ENCODE measurements at places on chromosomes 3 and 15.
A peak's percentile ranks its signal among the peaks of the same experiment; 100 is the strongest.

DNA sequence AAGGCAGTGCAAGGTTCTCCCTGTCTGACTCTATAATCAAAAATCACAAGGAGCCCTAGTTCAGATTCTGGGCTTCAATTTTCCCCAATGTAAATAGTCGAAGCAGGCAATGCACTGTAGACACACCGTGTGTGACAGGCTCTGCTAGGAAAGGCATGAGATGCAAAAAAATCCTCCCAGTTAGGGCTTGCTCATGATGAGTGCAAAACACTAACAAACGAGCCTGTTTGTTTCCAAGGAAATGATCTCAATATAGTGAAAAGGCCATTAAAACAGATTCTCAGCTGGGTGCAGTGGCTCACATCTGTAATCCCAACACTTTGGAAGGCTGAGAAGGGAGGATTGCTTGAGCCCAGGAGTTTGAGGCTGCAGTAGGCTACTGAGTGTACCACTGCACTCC, 55.7 kb downstream of the UMPS start:
- no peak for DNase-seq

- DNase-seq, result no peak
Measured at GRCh38 chr15:90297021-90297420, 31.5 kb downstream of the NGRN start.

- peak; percentile 23 for DNase-seq
Measured at GRCh38 chr15:63610209-63610841, 13.1 kb downstream of the FBXL22 start.

GRCh38 chr3:53230789-53231188, 25.0 kb downstream of the TKT start:
- no peak for DNase-seq

DNA sequence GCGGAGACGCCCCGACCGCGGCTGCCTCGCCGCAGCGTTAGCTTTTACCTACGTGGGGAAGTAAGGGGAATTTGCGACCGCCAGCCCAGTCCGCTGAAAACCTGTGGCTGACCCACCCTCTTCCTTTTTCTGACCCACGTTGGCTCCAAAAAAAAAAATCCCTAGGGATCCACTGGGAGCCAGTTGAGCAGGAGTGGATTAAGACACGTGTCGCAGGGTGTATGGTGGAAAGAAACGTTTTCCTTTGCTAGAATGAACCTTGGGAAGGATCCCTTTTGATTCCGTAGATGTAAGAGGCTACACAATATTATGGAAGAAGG, 575 bp upstream of the PCYT1A start:
- no peak for DNase-seq

GRCh38 chr3:50674349-50675178, at the start of gene DOCK3:
DOCK3 (plus strand) TSS chr3:50674927; CDS start chr3:50675264, 337 bp downstream.
- peak; percentile 27 for DNase-seq

DNA sequence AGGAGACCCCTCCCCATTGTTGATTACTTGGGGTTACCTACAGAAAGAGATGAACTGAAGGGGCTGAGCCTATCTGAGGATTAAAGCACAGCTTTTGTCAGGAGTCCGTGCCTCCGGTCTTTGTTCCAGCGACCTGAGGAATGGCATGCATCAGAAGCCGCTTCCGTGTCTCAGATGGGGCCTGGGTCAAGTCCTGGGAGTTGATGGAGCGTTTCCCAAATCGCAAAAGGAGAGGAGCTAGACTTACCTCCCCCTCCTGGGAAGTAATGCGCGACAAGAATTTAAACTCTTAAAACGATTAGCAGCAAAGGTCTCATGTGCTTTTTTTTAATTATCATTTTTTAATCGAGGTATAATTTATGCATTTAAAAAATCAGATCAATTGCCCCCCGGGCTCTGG, 983 bp upstream of the ALDH1A3 start:
- no peak for DNase-seq

DNA sequence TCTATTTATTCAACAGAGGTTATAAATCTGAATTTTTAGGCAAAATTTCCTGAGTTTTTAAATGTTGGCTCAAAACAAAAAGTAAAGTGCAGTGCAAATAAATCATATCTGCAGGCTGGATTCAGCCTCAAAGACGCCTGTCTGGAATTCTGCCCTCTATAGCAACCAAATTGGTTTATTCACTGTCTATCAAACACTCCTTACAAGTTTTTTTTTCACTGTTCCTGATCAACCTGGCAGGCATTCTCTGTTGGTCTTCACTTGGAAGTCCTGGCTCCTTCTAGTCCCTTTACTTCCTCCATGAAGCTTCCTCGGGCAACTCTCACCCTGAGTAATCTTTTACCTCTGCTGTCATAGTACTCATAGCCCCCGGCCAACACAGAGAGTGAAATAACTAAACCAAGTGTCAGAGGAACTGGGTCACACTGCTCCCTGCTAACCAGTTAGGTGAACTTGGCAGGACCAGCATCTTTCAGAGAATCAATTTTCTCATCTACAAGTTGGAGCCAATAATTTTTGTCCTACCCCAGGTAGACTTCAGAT, 36.8 kb upstream of the TIPARP start:
- DNase-seq, result no peak

DNA sequence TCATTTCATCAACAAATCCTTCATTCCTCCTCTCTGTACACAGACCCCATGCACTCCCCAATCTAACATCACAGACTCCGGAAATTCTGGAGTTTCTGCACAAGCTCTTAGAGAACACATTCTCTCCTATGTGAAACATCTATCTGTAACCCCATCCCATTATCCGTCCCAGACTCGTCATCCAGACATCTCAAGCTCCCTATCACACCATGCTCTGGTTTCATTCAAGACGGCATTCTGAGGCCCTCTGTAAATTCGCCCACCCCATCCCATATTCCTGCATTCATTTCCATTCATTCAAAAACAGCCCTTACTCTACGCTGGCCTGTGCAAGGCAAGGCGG, 575 bp downstream of the LEO1 start:
- no peak for DNase-seq

DNA sequence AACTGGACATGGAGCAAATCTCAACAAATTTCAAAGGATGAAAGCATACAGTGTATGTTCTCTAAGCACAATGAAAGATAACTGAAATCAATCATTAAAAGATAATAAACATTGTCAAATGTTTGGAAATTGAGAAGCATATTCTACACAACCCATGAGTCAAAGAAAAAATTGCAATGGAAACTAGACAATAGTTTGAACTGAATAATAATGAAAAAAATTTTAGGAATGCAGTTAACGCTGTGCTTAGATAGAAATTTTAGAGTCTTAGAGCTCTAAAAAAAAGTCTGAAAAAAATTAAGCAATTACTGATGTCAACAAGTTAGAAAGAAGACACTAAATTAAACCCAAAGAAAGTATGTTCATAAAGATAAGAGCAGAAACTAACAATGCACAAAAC, 15.5 kb downstream of the RABL3 start:
- no peak for DNase-seq

GRCh38 chr3:197487911-197488391, 67.8 kb downstream of the BDH1 start:
- no peak for DNase-seq

GRCh38 chr3:127741690-127742089, 68.9 kb downstream of the ABTB1 start:
- no peak for DNase-seq

DNA sequence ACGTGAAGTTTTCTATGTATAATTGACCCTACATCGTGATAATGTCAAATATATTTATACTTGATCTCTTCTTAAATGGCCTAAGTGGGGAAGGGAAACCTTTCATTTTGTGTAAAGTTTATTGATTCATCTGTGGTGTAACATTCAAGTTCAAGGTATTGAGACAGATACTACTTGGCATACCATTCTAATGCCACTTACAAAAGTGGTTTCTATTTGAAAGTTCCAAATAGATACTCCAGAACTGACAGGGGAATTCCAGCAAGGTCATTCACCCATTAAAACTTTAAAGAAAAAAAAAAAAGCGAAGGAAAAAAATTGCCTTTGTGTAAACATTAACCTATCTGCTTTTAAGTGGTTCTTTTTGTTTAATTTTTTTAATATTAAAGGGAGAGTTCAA, 45.3 kb upstream of the MAP3K13 start:
- DNase-seq, result no peak

GRCh38 chr3:154956815-154957214, 123.3 kb upstream of the MME start:
- no peak for DNase-seq

- peak; percentile 36 for DNase-seq
Measured at GRCh38 chr15:40307421-40308211, at the start of gene PLCB2. PLCB2 (minus strand) TSS chr15:40307935; CDS start chr15:40307672, 263 bp downstream.

- DNase-seq, result no peak
Measured at GRCh38 chr15:40149339-40149738, 11.5 kb upstream of the BUB1B start.

GRCh38 chr3:148460686-148461085, 237.0 kb upstream of the AGTR1 start:
- no peak for DNase-seq

DNA sequence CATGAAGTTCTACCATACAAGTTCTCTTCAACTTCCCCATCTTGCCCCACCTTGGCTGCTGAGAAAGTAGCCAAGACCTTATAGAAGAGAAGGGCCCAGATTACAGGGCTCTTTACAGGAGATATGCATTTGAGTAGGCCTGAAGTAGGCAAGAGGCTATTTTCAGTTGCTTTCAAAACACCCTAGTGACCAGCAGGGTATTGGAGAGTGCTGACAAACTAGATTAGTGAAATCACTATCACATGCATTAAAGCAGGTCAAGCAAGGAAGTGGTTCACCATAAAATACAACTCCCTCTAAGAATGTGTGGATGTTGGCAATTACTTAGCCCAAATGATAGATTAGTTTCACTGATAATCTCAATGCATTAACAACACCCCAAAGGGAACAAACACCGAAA, 2.7 kb upstream of the LZTFL1 start:
- no peak for DNase-seq

DNA sequence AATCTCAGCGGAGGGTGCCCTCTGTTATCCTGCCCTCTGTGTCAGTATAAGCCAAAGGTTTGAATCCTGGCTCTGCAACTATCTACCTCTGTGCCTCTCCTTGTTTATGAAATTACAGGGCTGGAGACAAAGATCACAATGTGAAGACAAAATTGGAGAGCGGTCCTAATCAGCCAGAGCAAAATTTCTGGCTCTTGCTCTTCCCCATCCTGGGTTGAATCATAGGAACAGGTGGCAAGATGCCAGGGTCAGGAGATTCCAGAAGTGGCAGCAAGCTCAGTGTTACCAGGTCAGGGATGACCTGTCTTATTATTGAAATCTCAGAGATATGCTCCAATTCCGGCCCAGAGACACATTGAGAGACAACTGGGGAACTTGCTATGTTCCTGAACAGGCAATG, 2.3 kb upstream of the CCR2 start:
- no peak for DNase-seq

DNA sequence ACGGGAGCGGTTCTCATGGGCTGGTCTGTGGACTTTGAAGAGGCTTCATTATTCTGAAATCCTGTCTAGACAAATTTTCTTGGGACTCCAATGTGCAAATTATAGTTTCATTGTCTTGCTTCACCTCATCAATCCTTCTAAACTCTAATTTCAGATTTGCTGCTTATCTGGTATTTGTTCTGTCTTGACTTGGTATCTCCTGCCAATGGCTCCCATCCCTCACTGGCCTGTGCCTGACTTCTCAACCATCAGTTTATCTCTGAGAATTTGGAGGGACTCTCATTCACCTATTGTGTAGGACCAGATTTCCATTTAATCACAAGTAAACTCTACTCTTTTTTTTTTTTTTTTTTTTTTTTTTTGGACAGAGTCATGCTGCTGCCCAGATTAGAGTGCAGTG, 960.2 kb upstream of the NR2F2 start:
- no peak for DNase-seq

DNA sequence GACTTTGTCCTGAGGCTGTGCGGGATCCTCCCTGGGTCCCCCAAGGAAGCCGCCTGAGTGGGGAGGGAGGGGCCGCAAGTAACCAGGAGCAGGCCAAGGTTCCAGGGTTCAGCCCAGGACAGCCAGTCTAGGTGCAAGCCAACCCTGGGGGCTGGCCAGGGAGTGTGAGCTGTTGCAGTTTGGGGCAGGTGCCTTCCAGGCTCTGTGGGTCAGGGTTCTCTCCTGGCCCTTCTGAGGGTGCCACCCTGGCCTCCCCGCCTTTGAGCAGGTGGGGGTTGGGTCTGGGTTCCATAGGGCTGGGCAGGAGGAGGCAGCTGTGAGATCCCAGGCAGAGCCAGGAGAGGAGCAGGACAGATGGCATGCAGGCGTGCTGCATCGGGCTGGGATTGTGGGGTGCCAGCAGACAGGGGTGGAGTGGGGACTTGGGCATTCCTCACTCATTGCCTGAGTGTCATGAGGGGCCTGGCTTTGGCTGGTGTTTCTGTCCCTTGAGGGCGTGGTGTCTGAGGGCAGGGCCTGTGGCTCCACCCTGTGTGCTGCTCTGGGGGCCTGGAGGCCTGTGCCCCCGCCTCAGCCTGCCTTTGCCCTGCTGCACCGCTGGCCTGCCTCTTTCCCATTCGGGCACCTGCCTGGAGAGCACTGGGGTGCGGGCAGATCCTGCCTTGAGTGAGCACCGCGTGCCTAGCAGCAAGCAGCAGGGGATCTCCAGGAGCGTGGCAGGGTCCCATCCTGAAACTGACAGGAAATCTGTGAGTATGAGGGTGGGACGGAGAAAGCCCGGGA, 18.4 kb downstream of the KLF13 start:
- DNase-seq, result no peak

Measured in activated naive CD4-positive, alpha-beta T cell (primary cell).